Epithelial cell of proximal tubule (primary cell): ENCODE measurements at places on chromosomes 2 and 18. TPM values are rescaled to one million over a fixed set of nuclear protein-coding genes. Genes with fewer than 3 reads are reported as not detected.

- no peak for DNase-seq
Observed at GRCh38 chr18:72700961-72701710, 157.0 kb upstream of the CBLN2 start.

DNA sequence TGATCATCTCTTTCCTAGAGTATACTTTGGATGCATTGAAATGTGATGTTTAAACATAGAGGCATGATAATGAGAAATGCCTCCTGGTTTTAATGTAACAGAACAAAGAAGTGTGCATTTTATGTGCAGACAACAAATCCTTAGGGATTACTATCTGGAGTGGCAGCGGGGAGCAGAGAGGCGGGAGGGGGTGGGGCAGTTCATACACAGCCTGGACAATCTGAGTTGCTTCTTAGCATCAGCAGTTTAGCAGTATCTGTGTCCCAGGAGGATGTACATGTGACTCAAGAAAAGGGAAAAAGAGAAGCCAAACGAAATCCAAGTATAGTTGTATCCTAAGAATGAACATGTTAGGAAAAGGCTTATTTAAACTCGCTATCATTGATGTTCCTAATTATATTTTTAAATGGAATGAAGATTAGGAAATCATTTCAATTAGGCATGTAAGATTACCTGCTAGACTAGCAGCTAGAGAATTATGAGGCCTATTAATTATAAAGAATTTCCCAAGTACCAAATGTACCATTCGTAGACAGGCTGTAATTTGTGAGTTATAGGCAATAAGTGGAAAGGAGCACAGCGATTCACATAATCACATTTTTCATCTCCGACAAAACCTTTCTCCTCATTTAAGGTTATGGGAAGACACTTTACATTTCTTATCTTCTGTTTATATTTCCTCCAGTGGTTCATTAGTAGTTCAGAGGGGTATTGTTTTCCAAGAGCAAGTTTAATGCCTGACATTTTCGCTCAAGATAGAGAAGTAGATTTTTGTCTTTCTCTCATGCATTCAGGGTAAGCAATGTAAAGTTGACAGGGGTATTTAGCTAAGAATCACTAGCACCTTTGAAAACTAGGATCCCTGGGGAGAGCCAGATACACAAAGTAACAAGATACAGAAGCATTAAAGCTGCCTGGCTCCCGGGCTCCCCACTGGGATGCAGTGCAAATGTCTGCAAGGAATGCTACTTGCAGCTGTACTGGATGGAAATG lies 141.3 kb upstream of the NOSTRIN start:
- no peak for DNase-seq

GRCh38 chr18:77098029-77098428 lies 34.6 kb downstream of the MBP start:
- DNase-seq, result no peak

DNA sequence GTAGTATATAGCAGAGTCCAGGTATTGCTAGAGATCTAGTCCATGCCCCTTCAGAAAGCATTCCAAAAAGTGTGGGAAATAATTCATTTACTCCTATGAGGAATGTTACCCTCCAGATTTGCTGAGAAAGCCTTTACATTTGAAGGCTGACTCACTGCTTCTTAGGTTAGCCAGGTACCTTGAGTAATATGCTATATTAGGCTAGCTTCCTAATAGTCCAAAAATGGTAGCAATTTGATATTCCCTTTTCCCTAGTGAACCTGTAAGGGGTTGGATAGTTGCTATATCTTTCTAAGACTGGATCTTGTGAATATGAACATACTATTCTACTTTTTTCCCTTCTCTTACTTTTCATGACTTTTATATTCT lies 63.6 kb downstream of the SPOPL start:
- no peak for DNase-seq

DNA sequence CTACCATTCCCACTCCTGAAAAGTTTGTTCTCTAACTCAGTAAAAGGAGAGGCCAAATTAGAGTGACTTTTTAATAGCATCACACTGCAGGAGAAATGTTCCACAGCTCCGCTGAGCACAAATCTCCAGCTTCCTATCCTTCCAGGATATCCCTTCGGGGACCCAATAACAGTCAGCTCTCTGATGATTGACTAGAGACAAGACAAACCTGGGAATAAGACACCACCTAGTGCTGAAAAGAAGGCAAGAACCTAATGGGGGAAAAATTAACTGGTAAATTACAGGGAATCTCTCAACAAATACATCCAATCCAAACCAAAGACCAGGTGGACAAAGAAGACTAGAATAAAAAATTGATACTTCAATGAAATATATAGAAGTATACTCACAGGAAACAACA lies 977.1 kb upstream of the SOX11 start:
- DNase-seq, result no peak

GRCh38 chr2:235496239-235496621 lies 2.4 kb downstream of the AGAP1 start:
- no peak for DNase-seq

The LIMS4 gene
- 2.0 TPM in 1 of 2 replicates, not detected in the other for total RNA-seq

The CROCC2 gene
- total RNA-seq, result not detected in 2 replicates

The GALNT14 gene
- 80.7 and 90.4 TPM in 2 replicates for total RNA-seq
